ENCODE measurements at places on chromosomes 6 and 20.

DNA sequence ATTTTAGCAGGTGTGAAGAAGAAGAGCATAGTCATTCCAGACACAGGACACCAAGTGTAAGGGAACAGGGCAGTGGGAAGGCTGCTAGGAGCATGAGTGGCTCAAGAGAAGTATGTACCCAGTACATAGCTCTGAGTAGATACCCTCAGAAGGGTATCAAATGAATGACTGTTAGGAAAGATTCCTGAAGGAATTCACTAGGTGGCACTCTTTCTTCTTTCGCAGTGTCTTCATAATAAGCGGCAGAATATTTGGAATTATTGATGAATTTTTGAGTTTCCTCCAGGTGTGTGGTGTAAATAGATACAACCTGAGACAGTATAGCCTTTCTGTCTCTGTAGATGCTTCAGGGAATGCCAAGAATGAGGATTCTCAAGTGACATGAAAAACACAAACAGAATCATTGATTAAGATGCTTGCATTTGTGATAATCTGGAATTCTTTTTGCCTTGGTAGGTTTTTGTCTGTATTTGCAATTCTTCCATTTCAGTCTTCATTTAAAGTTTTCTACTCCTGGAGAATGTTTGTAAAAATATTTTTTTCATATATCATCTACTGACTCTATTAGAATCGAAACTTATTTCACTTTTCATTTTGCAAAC, 264.3 kb upstream of the RIMS1 start:
- no peak for DNase-seq

DNA sequence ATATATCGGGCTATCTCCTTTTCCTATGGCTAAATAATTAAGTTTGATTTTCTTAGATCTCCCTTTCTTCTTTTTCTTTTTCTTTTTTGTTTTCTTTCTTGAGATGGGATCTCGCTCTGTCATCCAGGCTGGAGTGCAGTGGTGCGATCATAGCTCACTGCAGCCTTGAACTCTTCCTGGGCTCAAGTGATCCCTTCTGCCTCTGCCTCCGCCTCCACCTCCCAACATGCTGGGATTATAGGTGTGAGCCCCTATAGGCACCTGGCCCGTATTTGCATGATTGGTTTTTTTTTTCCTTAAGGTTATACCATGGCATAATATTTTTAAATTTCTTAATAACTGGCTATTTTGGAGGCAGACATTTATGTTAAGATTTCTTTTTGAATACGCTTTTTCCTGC, 106.3 kb downstream of the SCAF8 start:
- DNase-seq = no peak

GRCh38 chr6:37897321-37897720, 77.8 kb downstream of the ZFAND3 start:
- DNase-seq = no peak

DNA sequence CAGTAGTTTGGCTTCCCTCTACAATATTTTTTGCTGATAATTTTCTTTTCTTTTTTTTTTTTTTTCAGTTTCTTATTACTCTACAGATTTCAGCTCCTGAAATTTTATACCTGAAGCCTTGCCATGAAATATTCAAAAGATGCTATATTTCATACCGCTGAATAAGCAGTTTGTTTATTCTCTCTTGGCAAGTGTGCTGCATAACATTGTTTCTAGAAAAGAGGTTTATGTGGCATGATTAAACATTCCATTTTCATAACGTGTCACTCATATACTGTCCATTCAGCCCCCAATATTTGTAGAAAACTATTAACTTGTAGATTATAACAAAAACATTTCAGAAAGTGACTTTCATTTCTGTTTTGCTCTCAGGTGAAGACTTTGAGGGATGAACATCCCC, 174.4 kb upstream of the NOX3 start:
- no peak for DNase-seq

GRCh38 chr6:90168693-90169131, 127.9 kb downstream of the BACH2 start:
- DNase-seq = no peak

DNA sequence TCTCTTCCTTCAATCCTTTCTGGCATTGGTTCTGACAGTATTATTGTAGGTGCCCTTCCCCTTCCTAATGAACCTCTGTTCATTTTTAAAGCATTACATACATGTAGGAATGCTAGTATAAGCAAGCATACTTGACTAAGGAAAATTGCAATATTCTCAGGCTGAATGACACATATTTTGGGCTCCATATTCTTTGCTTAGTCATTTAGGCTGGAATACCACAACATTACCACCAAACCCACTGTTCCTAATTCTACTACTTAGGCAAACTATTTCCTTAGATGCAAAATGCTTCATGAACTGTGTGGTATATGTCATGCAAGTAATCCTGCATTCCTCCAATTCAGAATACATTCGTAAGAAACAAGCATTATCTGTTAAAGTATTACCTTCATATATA, 113.9 kb downstream of the PRDM1 start:
- DNase-seq = no peak

- DNase-seq = no peak
Measured at GRCh38 chr6:45441851-45442453, 64.2 kb upstream of the SUPT3H start.

- no peak for DNase-seq
Measured at GRCh38 chr20:33465481-33466302, 22.1 kb upstream of the SNTA1 start.

DNA sequence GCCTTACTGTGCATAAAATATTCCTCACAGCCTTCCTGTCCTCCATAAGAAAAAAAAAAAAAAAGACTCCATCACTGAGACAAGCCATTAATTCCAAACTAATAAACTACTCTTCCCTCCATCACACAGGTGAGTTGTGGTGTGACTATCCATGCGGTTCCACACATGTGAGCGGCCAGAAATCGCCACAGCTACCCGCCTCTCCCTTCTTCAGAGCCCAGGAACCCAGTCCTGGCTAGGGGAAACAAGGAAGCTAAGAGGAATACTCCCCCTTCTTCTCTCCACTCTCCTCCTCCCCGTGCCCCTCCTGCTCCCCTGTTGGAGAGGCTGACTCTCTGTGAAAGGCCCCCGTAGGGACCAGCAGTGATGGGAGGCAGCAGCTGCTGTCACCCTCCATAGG, 128.6 kb upstream of the ARID1B start:
- DNase-seq = no peak

- no peak for DNase-seq
Measured at GRCh38 chr6:138972226-138972665, 15.8 kb downstream of the REPS1 start.

GRCh38 chr6:17042422-17043147, 59.3 kb upstream of the STMND1 start:
- no peak for DNase-seq

DNA sequence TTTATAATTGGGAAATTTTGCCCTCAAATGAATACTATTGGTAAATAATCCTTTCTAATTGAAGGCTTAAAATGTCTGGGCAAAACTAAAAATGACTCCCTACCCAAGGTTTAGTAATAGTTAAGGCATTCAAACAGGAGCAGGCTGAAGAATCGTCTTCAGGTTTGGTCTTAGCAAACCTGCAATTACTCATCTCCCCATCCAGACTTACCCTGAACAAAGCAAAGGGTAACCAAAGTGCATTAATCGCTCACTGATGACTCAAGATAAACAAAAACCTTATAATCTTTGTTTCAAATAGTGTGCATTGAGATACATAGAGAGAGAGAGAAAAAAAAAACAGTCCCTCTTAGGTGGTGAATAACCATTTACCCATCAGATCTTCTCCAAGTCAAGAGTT, 225.5 kb downstream of the BMP2 start:
- DNase-seq = no peak

GRCh38 chr6:129923530-129924250, 62.6 kb upstream of the TMEM244 start:
- DNase-seq = no peak

DNA sequence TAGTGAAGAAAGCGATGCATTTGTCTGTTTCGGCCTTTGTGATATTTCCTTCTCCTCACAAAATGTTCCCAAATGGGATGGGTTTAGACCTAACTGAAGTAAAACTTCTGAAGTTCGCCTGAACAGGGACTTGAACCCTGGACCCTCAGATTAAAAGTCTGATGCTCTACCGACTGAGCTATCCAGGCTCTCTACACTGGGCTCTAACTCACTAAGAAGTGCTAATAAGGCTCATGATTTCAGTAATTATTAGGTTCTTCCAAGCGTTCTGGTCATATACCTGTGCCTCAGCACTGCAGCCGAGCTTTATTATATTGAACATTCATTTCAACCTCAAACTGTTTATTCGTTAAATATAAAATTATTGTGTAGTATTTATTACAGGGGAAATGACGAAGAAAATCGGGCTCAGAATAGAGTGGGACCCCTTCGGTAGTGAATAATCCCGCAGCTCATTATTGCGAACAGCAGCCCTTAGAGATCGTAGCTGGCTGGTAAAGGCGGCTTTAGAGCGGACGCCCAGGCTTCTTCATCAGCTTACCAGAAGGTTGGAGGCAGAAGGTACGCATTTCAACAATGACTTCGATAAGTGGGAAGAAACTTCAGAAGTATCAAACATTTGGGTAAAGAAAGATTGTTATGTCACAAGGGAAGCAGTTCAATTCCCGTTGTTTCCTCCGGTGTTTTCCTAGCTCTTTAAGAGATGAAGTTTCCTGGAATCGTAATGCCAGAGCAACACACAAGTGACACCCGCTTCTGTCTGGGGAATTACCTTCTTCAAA, 119.0 kb upstream of the ZNF184 start:
- DNase-seq = no peak

- DNase-seq = no peak
Measured at GRCh38 chr20:4412216-4412615, 309.5 kb upstream of the PRND start.

Data from activated T-cell treated with anti-CD3 and anti-CD28 coated beads for 48 hours (primary cell).